ENCODE measurements at places on chromosomes 6 and 20. TPM values are rescaled to one million over a fixed set of nuclear protein-coding genes. Genes with fewer than 3 reads are reported as not detected.

- no peak overlapping the region for H3K4me3 ChIP-seq
- no peaks in the 10 kb centered on the region for H3K36me3 ChIP-seq
- no peak overlapping the region for H3K27ac ChIP-seq
- H3K27me3 ChIP-seq, result peaks cover 61% of the 10 kb centered on the region
These were observed 324 bp upstream of the LAMP5 start for GRCh38 chr20:9514072-9514460.

- H3K4me1 ChIP-seq, result no peaks in the 10 kb centered on the region
- no peaks in the 10 kb centered on the region for H3K36me3 ChIP-seq
- no peak overlapping the region for H3K4me3 ChIP-seq
- H3K27ac ChIP-seq, result no peak overlapping the region
- H3K27me3 ChIP-seq, result no peaks in the 10 kb centered on the region
- no peak for DNase-seq
These were observed 30.0 kb downstream of the PPP1R3G start for GRCh38 chr6:5115168-5115567.

GRCh38 chr20:50928469-50928868, 2.8 kb downstream of the ADNP start:
- no peak overlapping the region for H3K27ac ChIP-seq
- DNase-seq, result no peak
- peaks cover 25% of the 10 kb centered on the region for H3K36me3 ChIP-seq
- H3K4me3 ChIP-seq, result no peak overlapping the region
- H3K27me3 ChIP-seq, result no peaks in the 10 kb centered on the region
- peaks cover 41% of the 10 kb centered on the region for H3K4me1 ChIP-seq

GRCh38 chr6:163416557-163417253, 2.2 kb downstream of the QKI start:
- H3K4me1 ChIP-seq, result peaks cover 3% of the 10 kb centered on the region
- H3K4me3 ChIP-seq, result peak overlapping the region; percentile 79
- H3K27me3 ChIP-seq, result no peaks in the 10 kb centered on the region
- H3K27ac ChIP-seq, result peak overlapping the region; percentile 72
- DNase-seq, result no peak
- no peaks in the 10 kb centered on the region for H3K36me3 ChIP-seq

DNA sequence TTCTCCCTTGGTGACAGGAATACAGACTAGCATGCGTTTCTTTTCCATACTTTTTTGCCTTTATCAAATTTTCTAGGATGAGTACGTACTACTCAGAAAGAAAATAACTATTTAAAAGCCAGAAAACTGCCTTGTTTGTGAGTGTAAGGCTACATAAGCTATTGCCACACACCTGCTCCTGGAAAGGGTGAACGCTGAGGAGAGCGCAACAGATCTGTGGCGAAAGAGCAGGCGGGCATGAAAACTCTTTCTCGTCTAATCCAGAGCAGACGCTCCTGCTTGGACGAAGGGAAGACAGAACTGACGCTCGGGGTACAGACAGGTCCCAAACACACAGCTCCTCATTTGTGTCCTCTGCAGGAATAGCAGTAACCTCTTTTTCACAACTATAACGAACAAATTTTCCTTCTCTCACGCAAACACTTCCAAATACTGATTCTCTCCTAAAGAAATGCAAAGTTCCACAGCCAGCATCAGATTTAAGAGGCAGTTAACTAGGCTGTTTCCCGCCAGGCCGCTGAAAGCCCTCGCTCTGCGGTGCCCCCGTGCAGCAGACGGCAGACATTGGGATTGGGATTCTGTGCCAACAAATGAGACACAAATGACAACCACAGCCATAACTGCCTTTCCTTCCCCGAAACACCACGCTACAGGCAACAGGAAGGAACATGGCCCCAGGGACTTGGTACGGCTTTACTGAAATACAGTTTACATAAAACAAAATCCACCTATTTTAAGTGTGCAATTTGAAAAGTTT, 20.0 kb downstream of the TAF4 start:
- H3K36me3 ChIP-seq, result no peaks in the 10 kb centered on the region
- H3K27ac ChIP-seq, result no peak overlapping the region
- no peaks in the 10 kb centered on the region for H3K27me3 ChIP-seq

- H3K27me3 ChIP-seq, result no peaks in the 10 kb centered on the region
- DNase-seq, result peak; percentile 35
- peak overlapping the region; percentile 74 for H3K27ac ChIP-seq
- H3K4me1 ChIP-seq, result peaks cover 68% of the 10 kb centered on the region
- peaks cover 21% of the 10 kb centered on the region for H3K36me3 ChIP-seq
- peak overlapping the region; percentile 44 for H3K4me3 ChIP-seq
These were observed 11.5 kb downstream of the NFKBIL1 start for GRCh38 chr6:31558631-31559500.

- H3K36me3 ChIP-seq, result no peaks in the 10 kb centered on the region
- H3K4me1 ChIP-seq, result peaks cover 7% of the 10 kb centered on the region
- H3K27me3 ChIP-seq, result no peaks in the 10 kb centered on the region
- no peak for DNase-seq
These were observed 47.0 kb downstream of the NT5E start for GRCh38 chr6:85496856-85497255.

DNA sequence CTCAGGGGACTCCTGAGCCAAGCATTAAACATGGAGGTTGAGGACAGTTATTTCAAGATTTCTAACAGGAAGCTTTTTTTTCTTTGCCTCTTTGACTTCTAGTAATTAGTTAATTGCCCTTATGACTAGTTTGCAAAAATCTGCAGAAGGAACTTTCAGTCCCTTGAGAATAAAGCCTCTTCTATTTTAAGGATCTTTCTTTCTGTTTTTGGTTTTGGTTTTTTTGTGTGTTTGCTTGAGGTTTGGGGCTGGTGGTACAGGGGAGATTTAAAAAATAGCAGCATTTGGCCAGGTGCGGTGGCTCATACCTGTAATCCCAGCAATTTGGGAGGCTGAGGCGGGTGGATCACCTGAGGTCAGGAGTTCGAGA, 259.3 kb downstream of the BMP7 start:
- H3K27me3 ChIP-seq, result peaks cover 7% of the 10 kb centered on the region
- no peak overlapping the region for H3K27ac ChIP-seq
- H3K4me3 ChIP-seq, result no peak overlapping the region

DNA sequence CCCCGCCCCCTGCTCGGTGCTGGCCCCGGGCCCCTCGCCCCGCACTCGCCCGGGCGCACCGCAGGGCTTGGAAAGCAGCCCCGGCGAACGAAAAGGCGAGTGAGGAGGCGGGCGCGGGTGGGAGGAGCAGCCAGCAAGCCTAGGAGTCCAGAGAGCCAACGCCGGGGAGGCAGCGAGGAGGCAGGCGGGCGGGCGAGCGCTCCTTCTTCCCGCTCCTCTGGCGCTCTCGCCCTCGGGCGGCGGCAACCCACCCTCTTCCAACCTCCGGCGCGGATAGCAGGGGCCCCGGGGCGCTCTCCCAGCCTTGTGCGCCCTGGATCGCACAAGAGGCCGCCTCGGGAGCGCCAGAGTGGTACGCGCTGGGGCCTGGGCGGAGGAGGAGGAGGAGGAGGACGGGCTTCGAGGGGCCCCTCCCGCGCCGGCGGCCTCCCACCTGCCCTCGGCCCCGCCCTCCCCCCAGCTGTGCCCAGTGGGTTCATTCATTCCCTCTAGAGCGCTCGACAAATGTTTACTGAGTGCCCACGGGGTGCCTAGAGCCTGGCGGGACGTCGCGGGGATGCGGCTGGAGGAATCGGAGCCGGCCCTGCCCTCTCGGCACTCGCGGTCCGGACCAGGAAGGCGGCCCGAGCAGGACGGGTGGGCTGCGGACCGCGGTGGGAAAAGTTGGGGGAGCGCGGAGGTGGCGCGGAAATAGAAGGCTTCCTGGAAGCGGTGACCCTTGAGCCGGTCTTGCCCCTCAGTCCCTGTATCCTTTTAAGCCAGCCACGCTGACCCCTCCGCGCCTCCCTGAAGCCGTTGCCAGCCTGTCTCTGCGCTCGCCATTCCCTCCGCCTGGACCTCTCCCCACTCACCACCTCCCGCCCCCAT, at the start of gene BMP7:
BMP7 (minus strand) TSS at position 351 of the 867 bp plus-strand sequence. CDS start 519 bp downstream, outside the sequence.
- no peak within 1 kb of the TSS for H3K4me3 ChIP-seq
- H3K27me3 ChIP-seq, result peaks cover 38% of the 10 kb centered on the region
- no peak within 1 kb of the TSS for H3K27ac ChIP-seq

- H3K4me3 ChIP-seq, result no peak overlapping the region
- no peak overlapping the region for H3K27ac ChIP-seq
These were observed 67.5 kb upstream of the QKI start for GRCh38 chr6:163347021-163347446.

Gene TRIM10
- total RNA-seq, result not detected

Gene PPIL6
- 0.84 TPM for total RNA-seq

Gene PHACTR3
- total RNA-seq, result not detected

Gene KPNA5
- total RNA-seq, result 66.0 TPM

Gene ZKSCAN4
- 0.84 TPM for total RNA-seq

Data from CD4-positive, alpha-beta T cell (primary cell).